ENCODE measurements at places on chromosomes 16 and 17.

GRCh38 chr16:50178491-50178941 lies 25.4 kb downstream of the TENT4B start:
- no peak for DNase-seq

GRCh38 chr16:78553268-78554039 lies 454.0 kb downstream of the WWOX start:
- DNase-seq: no peak

- no peak for DNase-seq
Measured at GRCh38 chr16:57564571-57565270, 22.3 kb downstream of the ADGRG5 start.

- no peak for DNase-seq
Measured at GRCh38 chr17:37092071-37092470, 143.3 kb downstream of the AATF start.

DNA sequence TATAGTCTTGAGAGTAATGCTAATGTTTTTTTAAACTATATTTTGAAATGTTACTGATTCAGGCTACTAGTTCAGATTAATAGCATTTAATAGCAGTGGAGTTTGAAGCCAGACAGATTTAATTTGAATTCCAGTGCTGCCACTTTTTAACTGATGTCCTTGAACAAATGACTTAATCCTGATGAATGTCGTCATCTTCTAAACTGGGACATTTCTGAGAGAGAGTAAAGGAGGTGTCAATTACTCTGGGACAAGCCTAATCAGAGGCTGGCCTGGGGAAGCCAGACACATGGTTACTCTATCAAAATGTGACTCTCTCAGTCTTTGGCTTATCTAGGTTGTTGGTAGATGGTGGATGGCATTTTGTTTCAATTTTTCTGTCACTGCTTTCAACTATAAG lies 246.7 kb downstream of the HS3ST3A1 start:
- DNase-seq: no peak

GRCh38 chr16:69916462-69916861 lies 34.7 kb upstream of the CLEC18A start:
- DNase-seq: no peak

DNA sequence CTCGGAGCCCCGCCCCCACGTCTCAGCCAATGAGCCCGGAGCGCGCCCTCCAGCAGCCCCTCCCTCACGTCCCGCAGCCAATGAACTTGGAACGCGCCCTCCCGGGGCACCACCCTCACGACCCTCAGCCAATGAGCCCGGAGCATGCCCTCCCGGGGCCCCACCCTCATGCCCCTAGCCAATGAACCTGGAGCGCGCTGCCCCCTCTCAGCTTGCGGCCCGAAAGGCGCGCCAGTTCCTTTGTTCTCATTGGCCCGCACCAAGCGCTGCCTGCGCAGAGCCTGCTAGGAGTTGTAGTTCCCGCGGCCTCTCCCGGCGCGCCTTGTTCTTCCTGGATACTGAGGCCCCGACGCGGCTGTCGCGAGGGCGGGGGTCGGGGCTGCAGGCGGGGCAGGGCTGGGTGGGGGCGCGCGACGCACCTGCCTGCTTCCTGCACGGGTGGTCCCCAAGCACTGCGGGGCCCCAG lies at the start of gene LRRC45:
TSS of gene LRRC45 (plus strand) at position 325 of the 466 bp plus-strand sequence. CDS start 339 bp downstream, outside the sequence.
- DNase-seq: peak; percentile 99

DNA sequence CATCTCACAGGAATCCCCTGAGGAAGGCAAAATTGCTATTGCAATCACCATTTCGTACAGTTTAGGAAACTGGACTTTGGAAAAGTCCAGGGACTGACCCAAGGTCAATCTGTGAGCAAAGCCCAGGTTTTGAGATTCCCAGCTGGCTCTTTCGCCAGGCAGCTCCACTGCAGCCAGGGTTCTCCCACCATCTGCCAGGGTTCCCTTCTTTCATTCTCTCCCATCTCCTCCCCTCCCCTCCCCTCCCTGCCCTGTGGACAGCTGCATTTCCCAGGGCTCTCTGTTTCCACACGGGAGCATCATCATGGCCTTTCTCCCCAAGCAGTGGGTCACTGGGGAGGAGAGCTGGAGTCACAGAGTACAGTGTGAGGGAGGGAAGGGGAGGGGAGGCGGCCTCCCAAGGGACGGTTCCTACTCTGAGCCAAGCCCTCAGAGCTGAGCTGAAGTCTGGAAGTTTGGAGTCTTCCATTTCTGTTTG lies 11.9 kb upstream of the GSDMA start:
- no peak for DNase-seq

DNA sequence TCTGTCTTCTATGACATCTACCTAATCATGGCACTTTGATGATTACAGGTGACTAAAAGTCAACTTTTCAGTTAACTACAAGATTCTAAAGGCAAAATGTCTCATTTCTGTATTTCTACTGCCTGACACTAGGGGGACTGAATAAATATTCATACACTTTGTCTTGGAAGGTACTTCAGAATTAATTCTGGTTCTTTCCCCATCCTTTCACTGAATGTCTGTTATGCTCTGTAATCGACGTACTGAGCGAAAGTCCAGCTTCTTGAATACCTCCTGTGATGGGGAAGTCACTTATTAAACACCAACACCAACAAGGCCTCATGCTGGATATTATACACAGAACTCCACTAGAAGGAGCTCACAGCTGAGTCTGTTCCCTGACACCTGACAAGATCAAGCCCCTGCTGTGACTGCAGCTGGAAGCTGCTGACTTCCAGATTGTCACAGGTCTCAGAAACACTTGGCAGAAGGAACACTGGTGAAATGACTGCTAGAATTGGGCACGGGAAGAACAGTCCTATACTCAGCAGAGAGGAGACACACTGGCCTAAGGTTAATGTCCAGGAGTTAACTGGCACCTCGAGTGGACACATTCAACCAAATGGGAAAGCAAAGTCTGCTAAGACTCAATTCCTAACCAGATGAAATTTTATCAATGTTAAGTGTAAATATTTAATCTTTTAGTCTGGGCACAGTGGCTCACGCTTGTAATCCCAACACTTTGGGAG lies 31.9 kb downstream of the CMC2 start:
- no peak for DNase-seq

GRCh38 chr17:42494673-42495072 lies 36.0 kb downstream of the ATP6V0A1 start:
- DNase-seq: no peak

DNA sequence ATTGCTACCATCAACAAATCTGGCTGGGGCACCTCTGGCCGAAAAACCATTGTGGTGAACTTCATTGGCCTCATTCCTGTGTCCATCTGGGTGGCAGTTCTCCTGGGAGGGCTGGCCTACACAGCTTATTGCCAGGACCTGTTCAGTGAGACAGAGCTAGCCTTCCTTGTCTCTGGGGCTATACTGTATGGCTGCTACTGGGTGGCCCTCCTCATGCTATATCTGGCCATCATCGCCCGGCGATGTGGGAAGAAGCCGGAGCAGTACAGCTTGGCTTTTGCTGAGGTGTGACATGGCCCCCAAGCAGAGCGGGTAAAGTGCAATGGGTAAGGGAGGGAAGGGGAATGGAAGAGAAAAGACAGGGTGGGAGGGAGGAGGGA lies 9.5 kb downstream of the HAS3 start:
- no peak for DNase-seq

DNA sequence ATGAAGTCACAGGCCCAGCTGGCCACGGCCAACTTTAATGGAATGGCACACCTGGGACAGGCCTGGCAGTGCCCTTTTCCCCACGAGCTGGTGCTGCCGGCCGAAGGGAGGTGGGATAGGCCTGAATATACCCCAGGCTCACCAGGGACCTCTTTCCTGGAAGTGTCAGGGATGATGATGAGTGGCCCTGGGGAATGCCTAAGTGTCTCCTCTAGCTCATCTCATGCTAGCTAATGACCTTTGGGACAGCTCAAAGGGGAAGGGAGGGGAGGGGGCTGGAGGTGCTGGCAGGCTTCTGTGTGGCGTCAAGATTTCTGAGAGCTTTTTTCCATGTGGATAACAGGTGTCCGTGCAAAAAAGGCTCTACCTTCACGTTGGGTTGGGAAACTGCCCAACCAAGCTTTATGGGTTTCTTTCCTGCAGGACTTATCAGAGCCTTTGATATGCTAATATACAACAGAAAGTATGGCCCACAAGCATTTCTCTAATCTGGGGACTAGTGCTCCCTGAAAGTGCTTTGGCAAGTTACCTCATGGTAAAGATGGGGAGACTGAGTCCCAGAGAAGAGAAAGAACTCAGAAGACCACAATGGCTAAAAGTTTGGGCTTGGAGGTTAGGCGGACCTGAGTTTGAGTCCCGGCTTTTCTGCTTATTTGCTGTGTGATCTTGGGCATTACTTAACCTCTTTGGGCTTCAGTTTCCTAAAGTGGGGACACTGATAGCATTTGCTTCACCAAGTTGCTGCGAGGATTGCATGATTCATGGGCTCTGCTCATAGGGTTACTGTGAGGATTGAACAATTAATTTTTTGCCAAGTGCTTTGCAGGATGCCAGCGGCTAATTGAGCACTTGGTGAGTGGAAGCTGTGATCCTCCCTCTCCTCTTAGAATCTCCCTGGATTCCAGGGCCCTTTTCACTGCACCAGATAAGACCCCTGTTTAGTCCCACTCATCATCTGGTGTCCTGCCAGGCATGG lies 14.0 kb downstream of the ADGRG1 start:
- DNase-seq: no peak

GRCh38 chr16:48117217-48118105 lies 38.3 kb downstream of the ABCC12 start:
- no peak for DNase-seq

DNA sequence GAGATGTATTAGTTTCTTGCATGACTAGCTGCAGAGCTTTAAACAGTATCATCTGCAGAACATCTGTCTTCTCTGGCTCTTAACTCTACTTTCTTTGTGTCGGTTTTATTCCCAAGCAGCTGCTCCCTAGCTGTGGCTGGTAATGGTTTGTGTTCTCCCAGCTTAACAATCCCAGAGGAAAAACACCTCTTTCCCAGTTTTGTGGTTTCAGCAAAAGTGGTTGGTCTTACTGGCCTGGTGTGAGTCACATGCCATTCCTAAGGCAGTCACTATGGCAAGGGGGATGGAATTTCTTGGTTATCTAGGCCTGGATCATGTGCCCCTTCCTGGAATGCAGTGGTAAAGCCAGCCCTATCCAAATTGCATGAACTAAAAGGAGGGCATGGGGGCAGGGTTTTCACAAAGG lies 27.5 kb downstream of the OMG start:
- no peak for DNase-seq

- no peak for DNase-seq
Measured at GRCh38 chr16:27950206-27950887, 113.2 kb downstream of the GSG1L start.

GRCh38 chr16:88540346-88540977 lies 29.7 kb upstream of the ZC3H18 start:
- DNase-seq: no peak

GRCh38 chr17:58083491-58084316 lies 485 bp downstream of the DYNLL2 start:
- no peak for DNase-seq

GRCh38 chr16:15966836-15967546 lies 17.6 kb downstream of the ABCC1 start:
- DNase-seq: no peak

DNA sequence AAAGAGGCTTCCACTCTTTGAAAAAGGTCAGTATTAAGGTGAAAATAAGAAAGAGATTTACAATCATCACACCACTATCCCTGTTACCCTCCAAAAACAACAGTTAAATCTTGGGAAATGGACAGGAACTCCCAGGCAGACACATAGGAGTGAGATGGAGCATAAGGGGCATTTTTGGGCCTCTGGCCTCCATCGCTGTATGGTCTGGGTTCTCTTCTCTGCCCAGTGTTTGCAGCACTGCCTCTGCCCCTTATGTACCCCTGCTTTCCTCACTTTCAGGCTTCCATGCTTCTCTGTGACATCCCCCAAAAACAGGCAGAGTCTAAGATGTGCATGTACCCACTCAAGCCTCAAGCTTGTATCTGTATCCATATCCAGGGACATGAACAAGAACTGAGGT lies 630 bp upstream of the HOXB2 start:
- DNase-seq: no peak

- DNase-seq: no peak
Measured at GRCh38 chr17:15952916-15953790, 8.2 kb downstream of the ADORA2B start.

DNA sequence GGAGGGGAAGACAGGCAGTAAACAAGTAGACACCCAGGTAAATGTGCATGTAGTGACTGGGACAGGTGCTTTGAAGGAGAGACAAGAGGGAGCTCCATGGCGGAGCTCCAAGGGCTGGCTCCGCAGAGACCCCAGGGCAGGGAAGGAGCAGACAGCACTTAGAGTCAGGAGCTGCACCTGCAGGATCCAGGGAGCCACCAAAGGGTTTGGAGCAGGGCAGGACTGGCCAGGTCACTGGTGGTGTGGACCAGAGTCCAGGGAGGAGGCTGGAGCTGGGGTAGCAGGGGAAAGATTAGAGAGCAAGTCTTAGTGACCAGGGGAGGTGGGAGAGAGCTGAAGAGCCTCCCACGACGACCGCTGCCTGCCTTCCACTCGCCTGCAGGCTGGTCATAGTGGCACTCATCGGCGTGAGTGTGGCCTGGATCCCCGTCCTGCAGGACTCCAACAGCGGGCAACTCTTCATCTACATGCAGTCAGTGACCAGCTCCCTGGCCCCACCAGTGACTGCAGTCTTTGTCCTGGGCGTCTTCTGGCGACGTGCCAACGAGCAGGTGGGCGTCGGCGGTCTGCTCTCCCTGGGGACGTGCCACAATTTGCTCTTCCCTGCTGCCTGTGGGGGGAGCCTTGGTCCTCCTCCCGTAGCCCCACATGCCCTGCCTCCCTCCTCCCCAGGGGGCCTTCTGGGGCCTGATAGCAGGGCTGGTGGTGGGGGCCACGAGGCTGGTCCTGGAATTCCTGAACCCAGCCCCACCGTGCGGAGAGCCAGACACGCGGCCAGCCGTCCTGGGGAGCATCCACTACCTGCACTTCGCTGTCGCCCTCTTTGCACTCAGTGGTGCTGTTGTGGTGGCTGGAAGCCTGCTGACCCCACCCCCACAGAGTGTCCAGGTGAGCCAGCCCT lies 14.7 kb upstream of the FAM83G start:
- DNase-seq: no peak

DNA sequence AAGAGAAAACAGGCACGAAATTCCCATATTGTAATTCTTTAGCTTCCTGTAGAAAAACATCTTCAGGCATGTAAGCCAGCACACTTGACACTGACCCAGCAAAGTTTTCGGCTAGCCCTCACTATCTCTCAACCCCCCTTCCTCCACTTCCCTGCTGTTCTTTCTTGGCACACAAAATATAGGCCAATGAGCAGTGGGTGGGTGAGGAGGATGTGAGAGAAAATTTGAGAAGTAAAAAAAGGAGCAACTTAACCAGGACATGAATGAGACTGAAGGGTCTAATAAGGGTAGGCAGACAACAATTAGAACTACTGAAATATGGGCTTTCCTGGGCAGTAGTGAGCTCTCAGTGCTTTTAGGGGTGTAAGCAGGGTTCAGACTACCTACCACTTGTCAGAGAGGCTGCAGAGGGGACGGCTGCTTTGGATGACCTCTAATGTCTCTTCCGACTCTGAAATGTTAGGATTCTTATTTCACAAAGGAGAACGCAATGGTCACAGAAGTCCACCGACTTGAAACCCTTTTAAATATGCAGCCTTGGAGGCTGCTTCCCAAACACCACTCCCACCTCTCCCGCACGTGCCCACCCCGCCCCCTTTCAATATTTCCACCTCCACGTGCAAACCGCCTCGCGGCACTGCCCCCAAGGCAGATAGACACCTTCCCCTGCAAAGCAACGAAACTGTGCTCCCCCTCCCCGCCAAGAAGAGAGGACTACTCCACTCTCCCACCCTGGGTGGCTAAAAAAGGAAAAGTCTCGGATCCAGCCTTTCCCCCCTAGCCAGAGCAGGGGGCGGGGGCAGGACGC lies 889 bp downstream of the MBTD1 start:
- no peak for DNase-seq

- DNase-seq: no peak
Measured at GRCh38 chr17:18848501-18848900, 9.4 kb upstream of the PRPSAP2 start.

- DNase-seq: no peak
Measured at GRCh38 chr16:67539691-67540635, 11.3 kb downstream of the RIPOR1 start.

Measured in NCI-H1436 treated with DMSO at 0.1 percent for 48 hours (cell line).